Stimulated activated CD8-positive, alpha-beta memory T cell treated with anti-CD3 and anti-CD28 coated beads, Interleukin-4, amount 100 ng/mL, for 48 hours (primary cell): ENCODE measurements at places on chromosomes 1 and 21.

DNA sequence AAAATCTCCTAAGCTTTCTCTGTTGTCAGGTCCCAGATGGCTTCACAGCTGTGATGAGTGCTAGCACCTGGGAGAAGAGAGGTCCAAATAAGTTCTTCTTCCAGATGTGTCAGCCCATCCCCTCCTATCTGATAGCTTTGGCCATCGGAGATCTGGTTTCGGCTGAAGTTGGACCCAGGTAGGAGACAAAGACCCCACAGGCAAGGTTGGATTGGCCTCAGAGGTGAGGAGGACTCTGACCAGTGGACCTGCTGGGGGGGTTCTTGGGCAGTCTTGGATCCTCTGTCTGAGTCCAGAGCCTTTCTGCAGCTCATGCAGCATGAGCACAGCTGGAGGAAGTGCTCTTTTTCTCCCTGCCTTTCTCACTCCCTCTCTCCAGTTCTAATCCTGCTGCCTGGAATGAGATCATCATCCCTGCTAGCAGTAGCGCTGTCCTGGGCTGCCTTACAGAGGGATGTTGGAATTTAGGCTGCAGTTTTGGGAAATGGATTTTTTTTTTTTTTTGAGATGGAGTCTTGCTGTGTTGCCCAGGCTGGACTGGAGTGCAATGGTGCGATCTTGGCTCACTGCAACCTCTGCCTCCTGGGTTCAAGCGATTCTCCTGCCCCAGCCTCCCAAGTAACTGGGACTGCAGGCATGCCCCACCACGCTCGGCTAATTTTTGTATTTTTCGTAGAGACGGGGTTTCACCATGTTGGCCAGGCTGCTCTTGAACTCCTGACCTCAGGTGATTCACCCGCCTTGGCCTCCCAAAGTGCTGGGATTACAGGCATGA, 7.1 kb downstream of the RNPEP start:
- no peak for DNase-seq

DNA sequence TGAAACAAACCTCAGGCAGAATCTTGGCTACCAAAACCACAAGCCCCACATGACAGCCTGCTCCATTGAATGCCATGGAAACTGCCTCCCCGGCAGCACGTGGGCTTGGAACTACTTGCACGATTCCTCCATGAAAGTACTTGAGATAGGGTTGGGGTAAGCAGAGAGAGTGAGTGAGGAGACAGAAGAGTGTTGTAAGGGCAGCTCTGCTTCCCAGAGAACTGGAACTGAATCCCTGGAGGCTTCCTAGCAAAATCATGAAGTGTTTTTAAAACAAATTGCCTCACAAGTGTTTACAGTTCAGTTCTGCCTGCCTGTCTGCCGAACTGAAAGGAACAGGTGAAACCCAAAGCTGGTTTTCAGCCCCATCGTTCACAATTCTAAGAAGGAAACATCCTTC, 35.3 kb upstream of the DNASE2B start:
- no peak for DNase-seq

DNA sequence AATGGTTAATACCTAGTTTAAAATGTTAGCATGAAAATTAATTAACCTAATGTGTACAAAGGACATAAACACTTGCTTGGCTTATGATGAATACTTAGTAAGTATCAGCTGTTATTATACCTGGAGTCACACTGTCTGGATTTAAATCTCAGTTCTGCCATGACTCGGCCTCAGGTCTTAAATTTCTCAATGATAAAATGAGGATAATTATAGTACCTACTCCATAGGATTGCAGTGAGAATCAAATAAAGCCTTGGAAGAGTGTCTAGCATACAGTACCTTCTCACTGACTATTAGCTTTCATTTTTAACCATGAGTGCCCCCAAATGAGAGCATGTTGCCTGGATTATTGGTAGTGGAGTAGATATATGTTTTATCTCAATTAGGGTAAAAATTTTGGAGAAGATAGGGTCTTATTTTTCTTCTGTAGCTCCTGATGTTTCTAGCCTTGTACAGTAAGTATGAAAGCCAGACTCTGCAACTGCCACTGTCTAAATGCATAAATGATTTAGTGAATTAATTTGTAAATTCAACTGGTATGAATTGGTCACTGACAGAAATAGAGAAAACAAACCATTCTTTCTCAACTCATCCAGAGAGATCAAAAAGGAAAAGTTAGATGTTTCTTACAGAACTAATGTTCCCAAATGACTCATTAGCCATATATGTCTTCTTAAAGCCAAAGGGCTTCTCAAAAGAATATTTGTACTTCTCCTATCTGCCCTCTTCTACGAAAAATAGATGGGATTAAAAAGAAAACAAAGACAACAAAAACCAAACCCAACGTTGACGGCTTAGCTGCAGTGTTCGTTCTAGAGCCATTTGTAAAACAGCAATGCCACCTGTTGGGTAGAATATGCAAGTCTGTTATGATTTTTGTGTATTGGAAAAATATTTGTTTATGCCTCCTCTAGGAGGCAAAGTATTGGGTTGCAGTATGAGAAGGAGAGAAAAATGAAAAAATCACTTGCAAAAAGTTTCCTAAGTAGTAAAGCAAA, 53.8 kb upstream of the MROH9 start:
- no peak for DNase-seq

DNA sequence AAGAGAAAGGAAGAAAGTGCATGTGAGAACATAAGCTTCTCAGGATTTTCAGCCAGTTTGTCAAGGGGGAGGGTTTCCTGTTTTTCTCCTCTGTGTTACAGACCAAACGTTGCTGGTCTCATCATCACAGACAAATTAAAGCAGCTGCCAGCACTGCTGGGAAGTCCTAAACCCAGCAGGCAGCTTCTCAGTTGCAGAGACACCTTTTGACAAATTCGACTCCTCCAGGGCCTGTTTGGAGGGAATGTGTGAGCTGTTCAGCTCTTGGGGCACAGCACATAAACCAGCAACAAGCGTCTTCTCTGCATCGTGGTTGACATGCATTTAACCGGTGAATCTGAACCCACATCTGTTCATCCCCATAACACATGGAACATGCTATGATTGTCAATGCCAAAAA, 454.6 kb upstream of the RUNX1 start:
- no peak for DNase-seq

GRCh38 chr1:208499026-208499425, 254.8 kb upstream of the PLXNA2 start:
- DNase-seq = no peak

DNA sequence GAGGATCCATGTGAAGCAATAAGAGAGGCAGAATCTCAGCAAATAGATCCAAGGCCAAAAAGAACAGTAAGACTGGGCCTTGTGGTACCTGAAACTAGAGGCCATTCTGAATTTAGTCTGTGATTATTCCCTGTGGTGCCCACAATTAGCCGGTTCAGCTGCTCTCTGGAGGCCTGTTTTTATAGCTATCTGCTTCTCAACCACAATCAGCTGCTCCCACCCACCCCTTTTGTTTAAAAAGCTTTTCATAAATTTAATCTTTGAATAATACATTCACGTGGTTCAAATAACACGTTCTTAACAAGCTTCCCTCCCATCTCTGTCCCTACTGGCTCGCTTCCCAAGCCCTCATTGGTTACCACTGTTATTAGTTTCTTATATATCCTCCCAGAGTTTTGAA, 18.0 kb downstream of the UBE2T start:
- peak; percentile 4 for DNase-seq

GRCh38 chr1:223444411-223444810, 51.2 kb downstream of the CCDC185 start:
- DNase-seq = no peak

GRCh38 chr1:17538428-17539117, 925 bp upstream of the ARHGEF10L start:
- DNase-seq = no peak

DNA sequence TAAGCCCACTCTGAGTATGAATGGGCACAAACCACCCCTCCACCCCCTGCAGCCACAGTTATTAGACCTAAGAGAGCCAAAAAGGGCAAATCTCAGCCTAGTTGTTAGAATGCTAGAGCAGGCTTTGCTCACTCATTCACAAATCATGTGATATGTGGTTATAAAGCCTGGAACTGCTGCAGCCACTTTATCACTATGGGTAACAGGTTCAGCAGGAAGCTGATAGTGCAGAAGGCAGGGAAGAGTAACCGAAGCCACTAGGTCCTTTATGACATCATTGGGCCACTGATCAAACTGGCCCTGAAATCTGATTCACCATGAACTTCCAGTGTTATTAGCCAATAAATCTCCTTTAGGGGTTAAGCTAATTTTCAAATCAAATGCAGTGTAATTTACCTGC, 134.7 kb downstream of the GRIK1 start:
- DNase-seq = no peak

DNA sequence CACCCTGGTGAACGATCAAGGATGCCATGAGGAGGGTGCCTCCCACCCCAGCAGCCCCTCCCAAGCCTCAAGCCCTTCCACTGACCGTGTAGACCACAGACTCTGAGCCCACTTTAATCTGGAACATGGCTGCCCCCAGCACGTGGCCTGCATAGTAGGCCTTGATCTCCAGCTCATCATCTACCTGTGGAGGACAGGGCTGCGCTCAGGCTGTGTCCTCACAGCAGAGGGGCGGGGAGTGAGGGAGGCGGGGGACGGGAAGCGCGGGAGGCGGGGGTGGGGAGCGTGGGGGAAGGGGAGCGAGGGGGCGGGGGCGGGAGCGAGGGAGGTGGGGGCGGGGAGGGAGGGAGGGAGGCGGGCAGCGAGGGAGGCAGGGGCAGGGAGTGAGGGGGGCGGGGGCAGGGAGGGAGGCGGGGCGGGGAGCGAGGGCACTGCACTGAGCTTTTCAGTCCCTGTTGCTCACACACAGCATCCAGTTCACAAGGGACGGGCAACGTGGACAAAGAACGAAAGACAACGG, 7.1 kb downstream of the PUSL1 start:
- no peak for DNase-seq

GRCh38 chr1:6631058-6631457, 6.4 kb downstream of the THAP3 start:
- no peak for DNase-seq

- peak; percentile 72 for DNase-seq
Measured at GRCh38 chr1:11648732-11649158, 5.5 kb downstream of the FBXO2 start.

DNA sequence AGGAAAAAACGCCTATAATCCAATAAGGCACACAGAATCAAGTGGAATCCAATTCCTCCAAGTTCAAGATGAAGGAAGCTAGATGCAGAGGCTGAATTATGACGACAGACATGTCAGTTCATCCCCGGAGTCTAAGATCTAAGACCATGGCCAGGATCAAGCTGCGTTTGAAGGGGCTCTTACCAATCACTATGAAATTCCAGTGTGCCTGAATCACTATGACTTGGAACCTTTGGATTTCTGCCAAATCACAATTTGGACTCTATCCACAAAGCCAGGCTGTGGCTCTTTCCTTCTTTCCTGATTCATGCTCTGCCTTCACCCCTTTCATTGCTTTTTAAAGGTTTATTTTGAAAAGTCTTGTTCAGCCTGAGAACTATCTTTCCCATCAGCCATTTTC, 17.1 kb downstream of the OLIG2 start:
- no peak for DNase-seq

DNA sequence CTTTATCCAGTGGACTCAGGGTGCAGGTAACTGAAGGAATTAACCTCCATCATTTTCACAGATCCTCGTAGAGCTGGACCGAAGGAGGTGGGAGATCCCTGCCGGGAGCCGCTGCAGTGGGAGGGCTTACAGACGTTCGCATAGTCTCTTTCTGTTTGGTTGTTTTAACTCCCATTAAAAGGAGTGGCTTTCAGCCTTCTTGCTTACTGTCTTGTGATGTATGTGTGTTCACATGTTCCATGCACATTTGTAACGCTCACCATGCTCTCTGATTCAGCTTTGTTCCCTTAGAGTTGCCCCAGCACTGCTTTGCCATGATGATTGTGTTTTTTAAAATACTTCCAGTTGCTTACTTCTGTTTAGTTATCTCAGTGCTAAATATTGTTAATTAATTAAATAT, 85.8 kb downstream of the ADARB1 start:
- DNase-seq = no peak

GRCh38 chr1:84720221-84720780, 30.0 kb upstream of the SSX2IP start:
- DNase-seq = no peak

- DNase-seq = no peak
Measured at GRCh38 chr1:216785737-216786136, 62.5 kb upstream of the ESRRG start.

DNA sequence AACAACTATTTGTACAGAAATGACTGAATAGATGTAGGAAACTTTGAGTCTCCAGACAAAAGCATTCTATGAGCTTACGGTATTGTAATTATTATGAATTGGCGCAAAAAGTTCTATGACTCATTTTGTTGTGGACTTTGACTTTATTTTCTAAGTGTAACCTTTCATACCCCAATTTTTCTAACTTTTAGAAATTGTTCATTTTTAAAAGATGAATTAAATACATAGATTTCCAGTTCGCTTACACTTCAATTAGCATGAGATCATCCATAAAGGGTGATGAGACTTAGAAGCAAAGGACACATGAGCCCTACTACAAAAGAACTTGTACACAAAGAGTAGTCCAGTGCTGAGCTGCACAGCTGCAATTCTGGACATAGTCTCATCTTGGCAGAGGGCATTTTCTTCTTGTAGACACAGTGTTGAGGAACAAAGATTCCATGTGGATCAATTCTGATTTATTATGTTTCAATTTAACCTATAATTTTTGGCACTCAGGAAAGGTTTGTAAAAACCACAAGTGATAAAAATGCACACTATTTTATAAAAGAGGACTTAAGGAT, 431.1 kb downstream of the LRRIQ3 start:
- DNase-seq = no peak

DNA sequence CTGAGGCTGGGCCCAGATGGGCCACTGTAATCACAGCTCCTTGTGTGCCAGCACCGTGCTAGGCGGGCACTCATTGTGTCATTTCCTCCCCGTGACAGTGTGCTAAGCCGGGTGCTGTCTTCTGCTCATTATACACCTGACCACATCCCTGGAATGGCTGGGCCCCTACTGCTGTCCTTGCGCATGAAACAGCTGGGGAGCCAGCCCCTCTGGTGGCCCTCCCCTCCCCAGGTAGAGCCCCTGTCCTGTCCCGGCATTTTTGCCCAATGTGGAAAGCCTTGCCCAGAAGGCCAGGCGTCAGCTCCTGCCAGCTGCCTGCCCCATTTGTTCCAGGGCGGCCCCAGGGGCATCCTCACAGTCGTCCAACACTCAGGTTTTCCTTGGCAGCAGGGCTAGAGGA, 107.4 kb upstream of the CASZ1 start:
- DNase-seq = no peak

- no peak for DNase-seq
Measured at GRCh38 chr21:38758501-38759214, 47.1 kb upstream of the ETS2 start.

- no peak for DNase-seq
Measured at GRCh38 chr1:154190550-154190949, 1.4 kb downstream of the TPM3 start.

GRCh38 chr21:45522381-45522780, 19.9 kb downstream of the SLC19A1 start:
- DNase-seq = no peak

DNA sequence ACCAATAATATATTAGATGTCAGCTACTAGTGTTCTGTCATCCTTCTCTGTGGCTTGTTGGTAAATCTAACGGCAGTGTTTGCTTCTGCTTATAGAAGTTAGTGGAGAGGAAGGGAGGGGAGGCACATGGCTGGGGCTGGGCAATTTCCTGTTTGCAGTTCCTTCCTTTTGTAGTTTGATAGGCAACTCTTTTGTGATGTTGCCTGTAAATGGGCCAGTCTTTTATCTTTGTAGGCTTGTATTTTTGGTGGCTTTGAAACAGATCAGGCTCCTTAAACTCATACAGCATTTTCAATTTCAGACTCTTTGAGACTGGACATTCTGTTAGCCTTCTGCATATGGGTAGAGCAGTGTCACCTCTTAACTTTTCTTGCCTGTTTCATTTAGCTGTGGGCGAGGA, 48.1 kb downstream of the CDC14A start:
- DNase-seq = peak; percentile 50

- no peak for DNase-seq
Measured at GRCh38 chr1:208683141-208683540, 439.0 kb upstream of the PLXNA2 start.
